Choroid plexus epithelial cell (primary cell): ENCODE measurements at places on chromosomes 4 and X.

GRCh38 chr4:48653217-48654014, 126.7 kb downstream of the FRYL start:
- peak; percentile 78 for DNase-seq

- DNase-seq, result peak; percentile 70
Observed at GRCh38 chrX:153539171-153539978, 21.9 kb downstream of the ATP2B3 start.

GRCh38 chr4:122997463-122998101, 75.2 kb upstream of the NUDT6 start:
- peak; percentile 7 for DNase-seq

DNA sequence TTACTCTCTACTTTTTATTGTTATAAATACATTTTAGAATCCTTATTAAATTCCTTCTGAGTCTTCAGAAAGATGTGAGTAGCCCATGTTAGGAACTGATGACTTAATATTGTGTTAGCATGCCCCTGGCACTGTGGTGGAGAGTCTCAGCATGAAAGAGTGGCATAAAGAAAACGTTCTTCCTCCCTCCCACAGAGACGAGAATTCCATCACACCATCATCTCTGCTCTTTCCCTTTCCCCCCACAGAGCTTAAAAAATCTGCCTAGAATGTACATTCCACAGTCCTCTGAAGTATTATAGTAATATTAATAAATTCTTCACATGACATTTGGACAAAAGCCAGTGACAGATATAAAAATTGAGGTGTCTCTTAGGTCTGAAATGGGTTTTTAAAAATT, 117.8 kb upstream of the DKK2 start:
- DNase-seq, result peak; percentile 69
